ENCODE measurements at places on chromosomes 5 and 9. TPM values are rescaled to one million over a fixed set of nuclear protein-coding genes. Genes with fewer than 3 reads are reported as not detected.
A peak's percentile ranks its signal among the peaks of the same experiment; 100 is the strongest.

Gene PIK3R1
- total RNA-seq: 27.1 TPM

- DNase-seq: no peak
These were observed 48.8 kb upstream of the CDH10 start for GRCh38 chr5:24693609-24694008.

Gene SLC12A7
- total RNA-seq: 38.0 TPM

- peak; percentile 55 for DNase-seq
These were observed 31.6 kb upstream of the ACOT12 start for GRCh38 chr5:81425569-81425968.

Gene PCDHGA5
- 2.2 TPM for total RNA-seq

Gene RAD50
- 25.9 TPM for total RNA-seq

DNA sequence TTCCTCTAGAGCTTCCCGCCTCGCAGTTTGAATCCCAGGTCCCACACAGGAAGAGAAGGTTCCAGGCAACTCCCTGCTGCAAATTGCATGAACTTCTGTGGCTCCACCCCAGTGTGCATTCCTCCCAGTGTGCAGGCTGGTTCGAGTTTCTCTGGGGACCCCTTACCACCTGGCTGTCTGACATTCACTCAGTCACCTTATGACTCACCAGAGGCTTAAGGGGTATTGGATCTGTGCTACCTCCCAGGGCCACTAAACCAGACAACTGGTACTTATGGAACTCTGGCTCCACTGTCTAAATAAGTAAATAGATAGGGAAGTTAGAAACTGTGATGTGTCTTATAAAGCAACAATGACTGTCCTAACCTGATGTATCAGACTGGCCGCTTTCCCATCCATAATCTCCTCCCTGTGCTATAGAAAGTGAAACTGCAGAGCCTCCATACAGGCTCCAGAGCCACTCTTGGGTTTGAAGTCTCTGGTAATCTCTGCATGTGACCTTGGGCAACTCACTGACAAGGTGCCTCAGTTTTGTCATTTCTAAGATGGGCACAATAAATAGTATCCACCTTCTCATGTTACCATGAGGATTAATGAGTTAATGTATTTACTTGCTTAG is 720.6 kb downstream of the SEMA5A start:
- DNase-seq: no peak

DNA sequence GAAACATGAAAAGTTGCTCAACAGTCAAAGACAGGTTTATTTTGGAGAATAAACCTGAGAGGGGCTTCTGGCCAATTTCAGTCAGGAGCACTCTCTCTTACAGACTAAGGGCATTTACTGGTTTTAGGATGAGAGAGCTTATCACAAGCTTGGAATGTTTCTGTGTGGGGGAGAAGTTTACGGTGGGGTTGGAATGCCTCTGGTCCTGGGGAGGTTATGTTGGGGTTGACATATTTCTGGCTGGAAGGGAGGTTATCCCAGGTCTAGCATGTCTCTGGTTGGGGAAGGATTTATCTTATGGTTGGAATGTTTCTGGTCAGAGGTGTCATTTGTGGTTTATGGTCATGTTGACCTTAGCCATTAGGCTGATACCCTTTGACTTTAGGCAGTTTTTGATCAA is 1867.3 kb downstream of the EFNA5 start:
- DNase-seq: no peak

DNA sequence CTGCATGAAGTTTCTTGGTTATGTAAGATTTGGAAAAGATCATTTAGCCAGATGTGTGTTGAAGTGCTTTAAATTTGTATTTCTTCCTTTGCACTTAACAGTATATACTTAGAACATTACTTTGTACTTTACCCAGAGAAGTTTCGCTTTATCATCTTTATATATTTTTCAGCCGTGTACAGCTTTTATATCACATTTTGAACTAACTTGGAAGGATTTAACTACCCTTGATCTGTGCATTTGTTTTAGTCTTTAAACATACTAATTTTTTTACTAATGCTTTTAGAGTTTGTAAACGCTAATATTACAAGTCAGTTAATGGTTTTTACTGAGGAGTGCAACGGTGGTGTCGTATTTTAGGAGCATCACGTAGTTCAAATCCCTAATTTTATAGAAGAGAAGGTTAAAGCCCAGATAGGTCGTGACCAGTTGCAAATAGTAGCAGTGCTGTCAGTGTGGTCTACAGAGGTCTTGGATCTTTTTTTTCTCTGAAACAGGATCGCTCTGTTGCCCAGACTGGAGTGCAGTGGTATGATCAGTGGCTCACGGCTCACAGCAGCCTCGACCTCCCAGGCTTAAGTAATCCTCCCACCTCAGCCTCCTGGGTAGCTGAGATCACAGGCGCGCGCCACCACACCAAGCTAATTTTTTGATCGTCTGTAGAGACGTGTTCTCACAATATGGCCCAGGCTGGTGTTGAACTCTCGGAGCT is 2.0 kb downstream of the MATR3 start:
- peak; percentile 31 for DNase-seq

GRCh38 chr5:115098041-115098702 is 71.5 kb downstream of the TRIM36 start:
- peak; percentile 56 for DNase-seq

DNA sequence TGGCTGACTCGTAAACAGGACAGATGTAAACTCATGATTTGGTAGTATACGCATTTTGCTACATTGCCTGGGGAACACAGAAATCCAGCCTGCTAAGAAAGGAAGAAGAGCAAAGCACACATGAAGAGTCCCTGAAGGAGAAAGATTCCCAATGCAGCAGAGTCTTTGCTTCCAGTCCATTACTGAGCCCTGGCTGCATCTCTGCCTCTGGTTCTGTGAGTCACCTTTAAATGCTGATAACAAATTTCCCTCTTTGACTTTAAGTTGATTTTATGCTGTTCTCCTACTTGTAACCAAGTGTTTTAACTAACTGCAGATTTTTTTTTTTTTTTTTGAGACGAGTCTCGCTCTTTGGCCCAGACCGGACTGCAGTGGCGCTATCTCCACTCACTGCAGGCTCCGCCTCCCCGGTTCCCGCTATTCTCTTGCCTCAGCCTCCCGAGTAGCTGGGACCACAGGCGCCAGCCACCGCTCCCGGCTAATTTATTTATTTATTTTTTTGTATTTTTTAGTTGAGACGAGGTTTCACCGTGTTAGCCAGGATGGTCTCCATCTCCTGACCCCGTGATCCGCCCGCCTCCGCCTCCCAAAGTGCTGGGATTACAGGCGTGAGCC is 8.5 kb upstream of the PRXL2C start:
- no peak for DNase-seq

- no peak for DNase-seq
These were observed 1131.0 kb downstream of the MAT2B start for GRCh38 chr5:164636456-164636855.

Gene CXCL14
- total RNA-seq: not detected

DNA sequence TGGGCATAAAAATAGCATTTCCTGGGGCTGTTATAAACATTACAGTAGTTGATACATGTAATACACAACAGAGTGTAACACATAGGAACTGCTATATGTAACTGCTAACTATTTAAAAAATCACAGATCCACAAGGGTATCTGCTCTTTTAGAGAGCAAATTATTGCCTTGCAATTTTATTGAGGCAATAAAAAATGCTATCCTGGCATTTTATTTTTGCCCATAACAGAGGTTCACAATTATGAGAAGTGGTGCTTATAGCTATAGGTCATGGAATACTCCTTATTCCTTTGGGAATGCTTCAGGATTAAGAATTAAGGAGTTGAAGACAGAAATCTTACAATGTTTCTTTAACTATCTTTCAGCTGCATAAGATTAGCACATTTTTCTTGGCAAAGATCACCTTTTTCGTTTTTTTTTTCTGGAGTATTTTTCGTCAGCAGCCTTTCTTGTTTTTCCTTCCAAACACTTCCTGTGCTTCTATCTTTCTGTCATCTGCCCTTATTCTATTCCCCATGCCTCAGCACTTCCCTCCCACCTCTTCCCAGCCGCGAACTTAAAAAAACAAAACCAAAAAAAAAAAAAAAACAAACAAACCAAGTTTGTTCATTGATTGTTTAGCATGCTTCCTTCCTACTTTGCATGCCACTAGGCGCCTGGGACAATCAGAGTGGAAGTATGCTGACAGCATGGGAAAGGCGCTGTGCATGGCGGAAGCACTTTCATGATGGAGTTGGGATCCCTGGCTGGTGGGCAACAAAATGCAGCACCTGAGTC is 264.2 kb downstream of the MAST4 start:
- no peak for DNase-seq

Gene C9orf153
- total RNA-seq: not detected

GRCh38 chr5:159835548-159835947 is 80.7 kb upstream of the ADRA1B start:
- no peak for DNase-seq

Gene BTNL8
- total RNA-seq: not detected

DNA sequence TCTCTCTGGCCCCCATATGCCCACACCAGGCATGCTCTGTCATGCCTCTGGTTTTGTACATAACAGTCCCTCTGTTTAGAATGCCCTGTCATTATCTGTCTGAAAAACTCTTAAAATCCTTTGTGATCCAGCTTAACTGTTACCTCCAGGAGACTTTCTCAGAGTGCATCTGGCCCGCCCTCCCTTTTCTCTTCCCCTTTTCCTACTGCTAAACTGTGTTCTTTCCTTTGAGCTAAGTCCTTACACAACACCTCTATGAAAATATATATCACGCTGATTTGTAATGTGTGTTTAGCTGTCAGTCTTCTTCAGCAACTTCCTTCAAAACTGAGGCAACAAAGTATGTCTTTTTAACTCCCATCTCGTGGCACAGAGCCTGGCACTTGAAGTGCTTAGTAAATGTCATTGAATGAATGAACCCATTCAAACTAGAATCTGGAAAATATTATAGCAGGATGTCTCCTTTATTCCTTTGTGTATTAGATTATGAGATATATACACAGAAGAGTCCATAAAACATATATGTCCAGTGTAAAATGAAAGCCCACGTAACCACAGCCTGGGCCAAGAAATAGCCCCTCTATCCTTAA is 166.2 kb upstream of the KLF9 start:
- DNase-seq: no peak

DNA sequence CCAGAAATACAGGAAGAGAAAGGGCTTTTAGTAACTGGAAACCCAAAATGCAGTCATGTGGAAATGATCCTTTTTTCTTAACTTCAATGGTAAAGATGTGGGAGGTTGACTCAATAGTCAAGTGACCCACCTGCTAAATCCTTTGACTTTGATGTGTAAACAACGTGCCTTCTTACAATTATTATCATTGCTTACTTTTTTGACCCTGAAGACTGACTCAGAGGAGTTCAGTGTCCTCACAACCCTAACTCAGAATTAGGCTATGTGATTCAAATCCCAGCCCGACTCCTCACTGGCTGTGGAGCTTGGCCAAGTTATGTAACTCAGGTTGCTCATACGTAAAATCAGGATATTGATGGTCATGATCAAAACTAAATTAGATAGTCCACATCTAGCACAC is 27.9 kb downstream of the ANXA1 start:
- no peak for DNase-seq

- DNase-seq: no peak
These were observed 98.9 kb downstream of the DAB2IP start for GRCh38 chr9:121750259-121750714.

Gene TEX48
- not detected for total RNA-seq

Gene DRD1
- total RNA-seq: not detected

Gene INPP5E
- 8.3 TPM for total RNA-seq

- DNase-seq: no peak
These were observed 238.2 kb upstream of the KCNN2 start for GRCh38 chr5:114123654-114124053.

Gene NEURL1B
- 3.8 TPM for total RNA-seq

GRCh38 chr9:20728493-20729220 is 44.6 kb downstream of the FOCAD start:
- DNase-seq: peak; percentile 62

DNA sequence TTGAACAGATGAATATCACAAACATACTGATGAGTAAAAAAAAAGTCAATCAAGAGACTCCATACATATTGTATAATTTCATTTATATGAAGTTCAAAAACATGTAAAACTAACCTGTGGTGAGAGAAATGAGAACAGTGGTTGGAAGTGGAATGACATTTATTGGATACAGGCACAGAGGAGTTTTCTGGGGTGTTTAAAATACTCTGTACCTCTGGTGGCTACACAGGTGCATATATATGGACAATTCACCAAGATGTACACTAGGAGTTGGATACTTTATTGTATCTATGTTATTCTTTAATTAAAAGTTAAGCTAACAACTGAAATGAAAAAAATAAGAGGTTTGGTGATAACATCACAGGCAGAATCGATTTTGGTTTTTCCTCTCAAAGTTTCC is 14.1 kb downstream of the FOXD1 start:
- no peak for DNase-seq

DNA sequence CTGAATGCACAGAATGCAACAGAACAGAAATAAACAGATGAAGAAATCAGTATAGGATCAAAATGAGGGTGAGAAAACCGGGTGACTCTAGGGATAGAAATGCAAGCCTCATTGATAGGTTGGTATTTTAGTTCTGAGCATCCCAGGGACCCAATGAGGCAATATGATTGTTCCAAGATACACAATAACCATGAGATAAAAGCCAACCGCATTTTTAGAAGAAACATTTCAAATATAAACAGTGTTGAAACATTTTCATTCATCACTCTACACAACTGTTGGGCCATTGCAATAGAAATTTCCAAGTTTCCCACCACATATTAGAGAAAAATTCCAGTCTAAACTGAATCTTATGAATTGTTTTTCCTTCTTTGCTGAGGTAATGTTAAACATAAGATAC is 452.3 kb upstream of the PTGER4 start:
- no peak for DNase-seq

- DNase-seq: no peak
These were observed 109.1 kb upstream of the PCA3 start for GRCh38 chr9:76655121-76655541.

- DNase-seq: peak; percentile 82
These were observed 664.8 kb upstream of the ZNF608 start for GRCh38 chr5:125411071-125411743.

GRCh38 chr9:128372188-128372641 is 1.0 kb downstream of the URM1 start:
- DNase-seq: no peak

DNA sequence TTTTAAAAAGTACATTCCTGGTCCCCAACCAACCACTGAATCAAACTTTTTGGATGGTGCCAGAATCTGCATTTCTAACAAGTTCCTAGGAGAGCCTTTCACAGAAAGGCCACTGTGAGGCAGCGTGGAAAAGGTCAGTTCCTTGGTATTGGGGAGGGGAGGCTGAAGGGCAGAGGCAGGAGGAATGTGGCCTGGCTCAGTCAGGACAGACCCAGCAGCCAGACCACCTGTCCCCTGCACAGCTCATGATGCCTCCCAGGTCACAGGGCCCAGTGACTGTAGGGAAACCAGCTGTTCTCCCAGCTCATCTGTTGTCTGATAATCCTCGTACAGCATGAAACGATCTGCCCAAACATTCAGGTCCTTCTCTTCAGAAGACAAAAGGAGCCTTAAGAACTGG is 132.9 kb downstream of the LHFPL2 start:
- peak; percentile 95 for DNase-seq

- peak; percentile 60 for DNase-seq
These were observed 69.9 kb downstream of the STK10 start for GRCh38 chr5:172117977-172118701.

Gene SPINK7
- total RNA-seq: not detected

GRCh38 chr5:172506251-172506650 is 51.9 kb upstream of the SH3PXD2B start:
- no peak for DNase-seq

Gene LEAP2
- total RNA-seq: 1.0 TPM

Gene C5orf24
- total RNA-seq: 109 TPM

GRCh38 chr5:79357398-79357797 is 121.5 kb downstream of the JMY start:
- DNase-seq: no peak

Gene LOX
- total RNA-seq: 8.1 TPM

Data from myocyte (in vitro differentiated cells).